ENCODE measurements at places on chromosomes 4 and X. TPM values are rescaled to one million over a fixed set of nuclear protein-coding genes. Genes with fewer than 3 reads are reported as not detected.

GRCh38 chrX:74579597-74580198, 34.7 kb downstream of the RLIM start:
- no peak for DNase-seq

FAM199X gene
- total RNA-seq = 51.9 TPM

- DNase-seq = no peak
These were observed 3.9 kb downstream of the FGB start for GRCh38 chr4:154566639-154567204.

DNA sequence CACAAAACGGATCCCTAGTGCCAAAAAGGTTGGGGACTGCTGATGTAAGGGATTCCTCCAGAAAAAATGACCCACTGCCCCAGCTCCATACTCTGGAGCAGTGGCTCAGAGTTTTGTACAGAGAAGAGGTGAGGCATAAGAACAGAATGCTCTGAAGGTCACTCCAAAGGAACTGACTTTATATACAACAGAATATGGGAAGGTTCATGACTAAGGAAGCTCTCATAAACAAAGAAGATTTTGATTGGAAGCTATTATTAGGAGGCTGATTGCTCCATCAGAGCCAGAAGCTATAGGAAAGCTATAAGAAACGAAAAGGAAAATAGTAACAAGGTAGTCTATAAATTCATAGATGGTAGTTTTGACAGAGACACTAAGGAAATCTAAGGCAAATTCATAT, 203.1 kb downstream of the SLC7A11 start:
- no peak for DNase-seq

DNA sequence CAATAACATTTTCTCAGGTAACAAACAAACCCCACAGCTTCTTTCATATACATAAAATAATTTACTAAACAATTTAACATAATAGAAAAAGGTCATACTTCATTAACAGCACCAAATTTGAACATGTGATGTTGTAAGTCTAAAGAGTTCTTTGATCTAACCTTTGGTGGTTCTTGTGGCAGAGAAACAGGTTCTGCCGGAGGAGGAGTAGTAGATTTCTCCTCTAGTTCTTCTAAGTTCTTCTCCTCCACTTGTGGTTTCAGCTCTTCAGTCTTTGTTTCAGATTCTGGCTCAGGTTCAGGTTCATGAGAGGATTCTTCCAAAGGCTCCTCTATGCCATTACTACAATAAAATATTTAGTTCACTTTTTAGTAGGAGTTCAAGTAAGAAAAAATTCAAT, 18.3 kb downstream of the G3BP2 start:
- DNase-seq = no peak

SGMS2 gene
- 158 TPM for total RNA-seq

DNA sequence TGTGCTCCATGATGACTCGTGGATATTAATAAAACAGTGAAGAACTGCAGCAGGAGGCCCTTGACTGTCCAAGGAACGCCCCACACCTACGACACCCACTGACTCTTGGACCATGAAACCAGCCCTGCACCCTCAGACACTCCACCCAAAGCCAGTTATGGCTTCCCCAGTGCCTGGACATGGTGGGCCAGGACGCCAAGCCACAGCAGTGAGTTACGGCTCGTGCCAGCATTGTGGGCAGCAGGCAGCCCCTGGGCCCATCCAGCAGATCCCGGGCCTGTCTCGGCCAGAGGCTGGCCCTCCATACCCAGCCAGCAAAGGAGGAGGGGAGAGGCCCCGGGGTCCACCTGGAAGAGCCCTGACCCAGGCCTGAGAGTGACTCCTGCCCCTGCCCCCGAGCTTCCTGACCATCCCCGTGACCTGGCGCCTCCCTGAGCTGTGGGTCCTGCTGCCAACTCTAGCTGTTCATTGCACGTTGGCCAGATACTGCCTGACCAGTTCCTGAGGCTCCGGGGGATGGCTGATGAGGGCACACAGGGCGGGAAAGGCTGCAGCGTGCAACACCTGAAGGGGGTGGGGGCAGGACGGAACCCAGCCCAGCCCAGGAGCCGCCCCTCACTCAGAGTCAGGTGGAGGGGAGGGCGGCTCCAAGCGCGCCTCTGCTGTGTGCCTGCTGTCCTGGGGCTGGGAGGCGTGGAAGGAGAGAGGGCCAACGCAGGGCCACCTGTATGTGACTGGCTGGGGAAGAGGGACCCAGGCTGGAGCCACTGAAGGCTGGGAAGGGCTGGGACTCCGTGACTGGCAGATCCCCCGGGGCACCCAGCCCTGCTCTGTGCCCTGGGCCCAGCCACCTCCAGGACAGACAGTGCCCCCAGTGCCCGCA, 739 bp downstream of the SLC49A3 start:
- peak; percentile 58 for DNase-seq

DNA sequence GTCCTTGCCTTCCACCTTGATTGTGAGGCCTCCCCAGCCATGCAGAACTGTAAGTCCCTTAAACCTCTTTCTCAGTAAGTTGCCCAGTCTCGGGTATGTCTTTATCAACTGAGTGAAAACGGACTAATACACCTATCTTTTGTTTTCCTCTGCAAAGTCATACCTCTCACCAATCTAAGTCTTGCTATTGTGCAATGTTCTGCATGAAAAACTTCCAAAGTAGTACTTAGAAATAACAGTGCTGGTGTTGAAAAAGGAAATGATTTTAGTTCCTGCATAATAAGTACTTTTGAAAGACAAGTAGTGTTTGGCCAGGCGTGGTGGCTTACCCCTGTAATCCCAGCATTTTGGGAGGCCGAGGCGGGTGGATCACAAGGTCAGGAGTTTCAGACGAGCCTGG, 573.5 kb downstream of the ANKRD50 start:
- peak; percentile 3 for DNase-seq

DNA sequence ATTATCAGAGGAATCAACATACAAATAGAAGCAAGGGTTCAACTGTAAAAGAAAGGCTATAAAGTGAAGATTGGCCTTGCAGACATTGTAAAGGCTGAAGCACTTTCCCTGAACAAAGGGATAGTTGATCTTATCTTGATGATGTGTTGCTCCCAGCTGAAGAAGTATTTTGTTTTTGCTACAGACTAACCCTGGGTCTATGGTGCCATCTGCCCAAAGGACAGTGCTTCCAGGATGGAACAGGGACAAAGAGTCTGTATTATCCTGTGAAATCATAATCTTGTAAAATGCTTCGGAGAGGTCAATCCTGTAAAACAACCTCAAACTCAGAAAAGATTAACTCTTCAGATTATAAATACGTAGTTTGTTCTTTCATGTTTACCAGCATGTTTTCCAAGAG, 251.7 kb upstream of the ANKRD50 start:
- no peak for DNase-seq

DNA sequence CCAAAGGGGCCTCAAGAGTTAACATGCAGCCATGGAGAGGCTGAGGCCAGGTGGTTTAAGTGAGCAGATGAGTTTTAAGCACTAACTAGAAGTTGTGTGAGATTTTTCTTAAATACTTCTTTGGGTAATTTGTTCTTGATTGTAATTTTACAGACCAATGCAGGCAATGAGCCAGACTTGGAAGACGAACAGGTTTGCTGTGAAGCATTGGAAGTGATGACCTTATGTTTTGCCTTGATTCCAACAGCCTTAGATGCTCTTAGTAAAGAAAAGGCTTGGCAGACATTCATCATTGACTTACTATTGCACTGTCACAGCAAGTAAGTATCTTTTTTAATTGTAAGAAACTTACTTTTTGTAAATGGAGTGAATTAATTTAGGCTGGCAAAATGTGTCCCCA, 103.9 kb downstream of the USP9X start:
- no peak for DNase-seq

NPY2R gene
- total RNA-seq = not detected

DNA sequence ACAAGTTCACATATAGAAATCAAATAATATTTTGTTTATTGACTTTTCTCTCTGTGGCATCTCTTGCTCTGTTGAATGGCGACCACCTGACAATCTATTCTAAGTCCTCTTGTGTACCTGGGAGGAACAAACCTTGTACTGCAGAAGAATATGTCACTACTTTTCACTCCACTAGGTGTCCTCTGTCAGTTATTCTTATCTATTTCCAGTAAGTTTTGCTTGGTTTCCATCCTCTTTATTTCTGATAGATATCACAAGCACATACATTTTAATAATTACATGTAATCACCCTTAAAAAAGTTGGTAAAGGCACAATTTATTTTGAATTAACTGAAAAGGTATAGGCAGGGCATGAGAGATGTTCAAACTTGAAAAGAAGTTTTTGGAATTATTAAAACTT, 238.4 kb downstream of the SNCA start:
- no peak for DNase-seq

- no peak for DNase-seq
These were observed 55.5 kb downstream of the SMIM20 start for GRCh38 chr4:25969374-25970155.

- no peak for DNase-seq
These were observed 95.5 kb upstream of the PPP2R3B start for GRCh38 chrX:482192-482701.

GAGE12E gene
- not detected for total RNA-seq

MAGED4 gene
- total RNA-seq = 3.8 TPM

DNA sequence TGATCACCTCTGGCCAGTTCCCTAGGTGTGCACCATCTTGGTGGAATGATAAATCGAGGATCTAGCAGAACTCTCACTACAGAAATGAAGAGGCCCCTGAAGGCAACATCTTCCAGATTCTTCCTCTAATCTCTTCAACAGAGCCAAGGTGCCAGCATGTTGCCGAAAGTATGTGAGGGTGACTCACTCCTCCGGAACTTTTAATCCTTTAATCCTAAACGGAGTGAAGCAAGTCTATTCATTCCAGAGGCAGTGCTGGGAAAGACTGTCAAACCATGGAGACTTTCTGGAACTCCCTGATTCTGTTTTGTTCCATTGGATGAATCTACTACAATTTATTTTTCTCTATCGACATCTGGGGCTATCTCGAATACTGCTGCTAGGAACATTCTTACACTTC, 68.7 kb downstream of the SUPT20HL2 start:
- DNase-seq = no peak

KLHL4 gene
- total RNA-seq = 1.5 TPM

GRCh38 chr4:113452868-113453620, 308.5 kb downstream of the CAMK2D start:
- peak; percentile 11 for DNase-seq

NPY1R gene
- 5.7 TPM for total RNA-seq

DNA sequence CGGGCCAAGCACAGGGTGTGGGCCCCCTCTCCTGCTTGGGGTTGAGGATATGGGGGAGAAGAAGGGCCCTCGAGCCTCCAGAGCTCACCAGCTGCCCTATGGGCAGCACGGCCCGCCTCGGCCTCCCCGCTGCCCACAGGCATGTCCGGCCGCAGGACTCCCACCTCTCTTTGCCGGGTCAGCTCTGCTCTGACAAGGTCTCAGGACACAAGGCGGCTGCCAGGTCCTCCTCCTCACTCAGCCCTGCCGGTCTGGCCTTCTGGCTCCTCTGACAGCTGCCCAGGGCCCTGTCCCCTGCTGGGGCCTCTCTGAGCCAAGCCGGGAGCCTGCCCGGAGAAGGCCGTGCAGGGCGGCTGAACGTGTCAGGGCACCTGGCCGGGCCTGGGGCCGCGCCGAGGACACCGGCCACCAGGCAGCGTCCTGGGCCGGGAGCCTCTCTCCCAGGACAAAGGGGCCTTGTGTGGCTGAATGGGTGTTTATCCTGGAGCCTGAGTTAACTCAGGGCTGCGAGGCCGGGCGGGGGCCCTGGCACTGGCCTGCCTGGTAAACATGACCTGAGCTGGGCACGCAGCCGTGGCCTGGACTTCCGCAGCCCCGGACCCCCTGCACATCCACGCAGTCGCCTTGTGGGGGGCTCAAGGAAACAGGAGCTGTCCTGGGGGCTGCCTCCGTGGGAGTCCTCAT, 25.7 kb downstream of the TACC3 start:
- no peak for DNase-seq

IGSF1 gene
- total RNA-seq = 21.6 TPM

- no peak for DNase-seq
These were observed 5.2 kb downstream of the PCDH19 start for GRCh38 chrX:100404851-100405250.

DNA sequence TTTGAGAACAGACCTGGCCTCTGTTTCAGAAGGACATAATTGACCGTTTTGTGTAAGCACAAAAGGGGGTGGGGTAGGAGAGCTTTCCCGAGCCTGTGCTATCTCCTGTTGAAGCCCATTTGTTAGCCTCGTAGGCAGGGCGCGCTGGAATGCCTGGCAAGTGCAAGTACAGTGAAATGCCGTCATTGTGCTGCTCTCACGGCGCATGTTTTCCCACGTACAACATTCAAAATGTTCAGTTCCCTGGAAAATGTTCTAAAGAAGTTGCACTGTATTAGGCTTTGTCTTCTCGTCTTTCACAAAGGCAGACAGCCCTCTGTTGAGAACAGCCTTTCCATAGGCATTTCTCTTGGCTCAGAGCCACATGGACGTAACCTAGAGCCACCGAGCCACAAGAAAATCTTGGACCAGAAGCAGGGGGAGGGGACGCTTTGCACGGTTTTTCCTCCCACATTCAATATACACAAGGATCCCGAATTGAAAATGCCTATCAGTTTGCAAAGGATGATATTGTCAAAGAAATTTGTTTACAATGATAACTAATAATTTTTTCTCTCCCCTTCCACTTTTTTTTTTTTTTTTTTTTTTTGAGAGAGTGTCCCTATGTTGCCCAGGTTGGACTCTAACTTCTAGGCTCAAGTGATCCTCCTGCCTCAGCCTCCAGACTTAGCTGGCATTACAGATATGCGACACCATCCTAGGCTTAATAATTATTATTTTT, 54.6 kb upstream of the RAPGEF2 start:
- peak; percentile 79 for DNase-seq

DNA sequence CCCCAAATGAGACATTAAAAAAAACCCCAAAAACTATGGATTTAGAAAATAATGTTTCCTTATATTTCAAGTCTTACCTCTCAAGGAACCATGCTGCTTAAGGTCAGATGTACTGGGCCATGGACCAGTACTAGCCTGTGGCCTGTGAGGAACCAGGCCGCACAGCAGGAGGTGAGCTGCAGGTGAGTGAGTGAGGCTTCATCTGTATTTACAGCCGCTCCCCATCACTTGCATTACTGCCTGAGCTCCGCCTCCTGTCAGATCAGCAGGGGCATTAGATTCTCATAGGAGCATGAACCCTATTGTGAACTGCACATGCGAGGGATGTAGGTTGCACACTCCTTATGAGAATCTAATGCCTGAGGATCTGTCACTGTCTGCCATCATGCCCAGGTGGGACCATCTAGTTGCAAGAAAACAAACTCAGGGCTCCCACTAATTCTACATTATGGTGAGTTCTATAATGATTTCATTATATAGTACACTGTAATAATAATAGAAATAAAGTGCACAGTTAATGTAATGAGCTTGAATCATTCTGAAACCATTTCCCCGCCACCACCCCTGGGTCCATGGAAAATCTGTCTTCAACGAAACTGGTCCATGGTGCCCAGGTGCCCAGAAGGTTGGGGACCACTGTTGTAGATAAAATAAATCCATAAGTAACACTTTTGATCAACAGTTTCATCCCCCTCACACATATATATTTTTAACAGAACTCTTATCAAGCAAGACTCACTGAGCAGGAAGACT, 105.3 kb upstream of the CBR4 start:
- no peak for DNase-seq

GRCh38 chr4:57042711-57043169, 64.0 kb downstream of the POLR2B start:
- DNase-seq = peak; percentile 19
